ENCODE measurements at places on chromosomes 4 and X.

DNA sequence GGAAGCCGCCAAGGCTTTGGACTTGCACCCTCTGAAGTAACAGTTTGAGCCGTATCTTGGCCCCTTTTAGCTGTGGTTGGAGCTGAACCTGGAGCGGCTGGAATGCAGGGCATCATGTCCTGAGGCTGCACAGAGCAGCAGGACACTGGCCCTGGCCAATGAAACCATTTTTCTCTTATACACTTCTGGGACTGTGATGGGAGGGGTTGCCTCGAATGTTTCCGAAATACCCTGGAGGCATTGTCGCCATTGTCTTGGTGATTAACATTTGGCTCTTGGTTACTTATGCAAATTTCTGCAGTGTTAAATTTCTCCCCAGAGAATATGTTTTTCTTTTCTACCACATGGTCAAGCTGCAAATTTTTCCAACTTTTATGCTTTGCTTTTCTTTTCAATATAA, 137.2 kb downstream of the MAGEC1 start:
- DNase-seq, result no peak

DNA sequence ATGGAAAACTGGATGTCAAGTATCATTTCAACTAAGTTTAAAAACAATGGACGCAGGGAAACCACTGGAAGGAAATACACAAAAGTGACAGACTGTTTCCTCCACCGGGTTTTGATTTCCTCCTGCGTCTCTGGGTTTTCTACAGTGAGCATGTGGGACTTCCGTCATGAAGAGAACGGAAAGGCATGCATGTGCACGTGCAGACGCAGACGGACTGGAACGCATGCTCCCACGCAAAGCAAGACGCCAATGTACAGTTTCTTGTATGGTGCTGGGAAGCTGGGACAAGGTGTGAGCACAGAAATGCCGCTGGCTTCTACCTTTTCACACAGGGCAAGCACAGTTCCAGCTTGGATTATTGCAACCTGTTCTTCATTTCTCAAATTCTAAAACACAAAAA, 30.3 kb upstream of the C4orf50 start:
- no peak for DNase-seq

DNA sequence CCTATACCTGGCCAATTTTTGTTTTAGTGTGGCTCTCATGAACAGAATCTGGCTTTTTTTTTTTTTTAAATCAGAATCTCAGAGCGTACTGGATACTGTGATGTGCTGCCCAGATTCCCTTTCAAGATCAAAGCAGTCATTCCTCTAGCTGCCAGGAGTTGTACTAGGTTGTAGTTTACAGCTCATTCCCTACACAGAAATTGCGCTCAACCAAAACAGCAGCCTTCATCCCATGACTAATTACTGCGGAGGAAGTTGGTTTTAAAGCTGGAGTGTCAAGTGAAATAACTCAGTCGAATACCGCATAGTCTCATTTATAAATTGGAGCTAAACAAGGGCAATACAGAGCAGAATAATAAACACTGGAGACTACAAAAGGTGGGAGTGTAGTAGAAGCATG, 12.2 kb upstream of the TMPRSS11B start:
- DNase-seq, result no peak

GRCh38 chr4:7414736-7415510, 19.8 kb downstream of the PSAPL1 start:
- DNase-seq, result no peak

GRCh38 chrX:151084454-151084853, 91.9 kb upstream of the GPR50 start:
- DNase-seq, result no peak

DNA sequence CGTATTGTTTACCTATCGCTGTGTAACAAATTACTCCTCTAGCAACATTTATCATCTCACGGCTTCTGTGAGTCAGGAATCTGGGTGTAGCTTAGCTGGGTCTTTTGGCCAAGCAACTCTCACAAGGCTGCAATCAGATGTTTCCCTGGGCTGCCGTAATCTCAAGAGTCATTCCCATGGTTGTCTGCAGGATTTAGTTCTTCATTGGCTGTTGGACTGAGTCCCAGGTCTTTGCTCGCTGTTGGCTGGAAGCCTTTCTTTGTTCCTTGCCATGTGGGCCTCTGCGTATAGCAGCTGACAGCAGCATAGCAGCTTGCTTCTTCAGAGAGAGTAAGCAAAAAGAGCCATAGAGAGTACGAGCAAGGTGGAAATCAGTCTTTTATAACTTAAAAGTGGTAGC, 16.8 kb downstream of the POLR2B start:
- peak; percentile 88 for DNase-seq

DNA sequence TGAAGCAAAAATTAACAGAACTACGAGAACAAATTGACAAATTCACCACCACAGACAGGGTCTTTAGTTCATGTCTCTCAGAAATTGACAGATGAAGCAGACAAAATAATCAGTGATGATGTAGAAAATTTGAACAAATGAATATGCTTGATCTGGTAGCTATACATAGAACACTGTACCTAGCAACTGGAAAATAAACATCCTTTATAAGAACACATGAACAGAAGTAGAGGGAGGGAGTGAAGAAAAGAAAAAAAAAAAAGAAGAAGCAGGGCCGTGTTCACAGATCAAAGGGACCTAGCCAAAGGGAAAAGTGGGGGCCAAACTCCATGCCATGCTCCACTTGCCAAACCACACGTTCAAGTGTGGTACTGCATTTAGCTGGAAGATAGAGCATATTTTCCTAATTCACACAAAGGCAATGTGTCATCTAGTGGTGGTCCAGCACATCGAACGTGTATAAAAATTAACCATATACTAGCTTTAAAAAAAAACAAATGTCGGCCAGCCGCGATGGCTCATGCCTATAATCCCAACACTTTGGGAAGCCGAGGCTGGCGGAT, 5.6 kb upstream of the THOC2 start:
- DNase-seq, result no peak

- DNase-seq, result no peak
Observed at GRCh38 chr4:142566243-142566642, 279.9 kb downstream of the INPP4B start.

DNA sequence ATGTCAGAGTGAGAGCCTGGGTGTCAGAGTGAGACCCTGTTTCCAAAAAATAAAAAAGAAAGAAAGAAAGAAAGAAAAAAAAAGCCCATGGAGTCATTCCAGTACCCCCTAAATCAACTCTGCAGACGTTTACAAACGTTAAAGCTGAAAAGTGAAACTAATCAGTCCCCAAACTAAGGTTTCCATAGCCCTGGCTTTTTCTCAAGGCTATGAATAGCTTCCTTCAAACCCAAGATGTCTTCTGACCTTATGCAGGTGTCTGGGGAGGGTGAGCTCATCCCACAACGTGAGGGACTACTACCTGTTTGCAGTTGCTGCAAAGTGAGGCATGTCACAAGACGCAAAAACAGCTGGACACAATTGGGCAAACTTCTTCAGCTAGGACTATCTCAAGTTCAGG, 144.0 kb downstream of the SH3KBP1 start:
- DNase-seq, result no peak

DNA sequence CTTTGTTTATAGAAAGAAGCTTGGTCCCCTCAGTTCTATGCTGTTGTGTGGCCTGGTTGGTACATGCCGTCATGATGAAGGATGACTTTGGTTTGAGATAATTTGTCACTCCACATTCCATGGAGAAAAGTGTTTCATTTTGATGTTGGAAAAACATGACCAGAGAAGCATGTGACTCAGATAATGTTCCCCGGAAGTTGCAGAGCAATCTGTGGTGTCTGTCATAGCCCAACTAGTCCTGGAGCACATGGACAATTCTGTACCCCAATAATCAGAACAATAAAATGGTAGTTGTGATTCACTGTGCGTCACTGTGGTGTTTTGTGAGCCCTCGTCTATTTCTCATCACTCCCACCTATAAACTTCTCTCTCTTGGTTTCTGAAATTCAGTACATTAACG, 85.1 kb downstream of the PDK3 start:
- no peak for DNase-seq

- DNase-seq, result no peak
Observed at GRCh38 chr4:169286562-169287301, 16.0 kb upstream of the SH3RF1 start.

DNA sequence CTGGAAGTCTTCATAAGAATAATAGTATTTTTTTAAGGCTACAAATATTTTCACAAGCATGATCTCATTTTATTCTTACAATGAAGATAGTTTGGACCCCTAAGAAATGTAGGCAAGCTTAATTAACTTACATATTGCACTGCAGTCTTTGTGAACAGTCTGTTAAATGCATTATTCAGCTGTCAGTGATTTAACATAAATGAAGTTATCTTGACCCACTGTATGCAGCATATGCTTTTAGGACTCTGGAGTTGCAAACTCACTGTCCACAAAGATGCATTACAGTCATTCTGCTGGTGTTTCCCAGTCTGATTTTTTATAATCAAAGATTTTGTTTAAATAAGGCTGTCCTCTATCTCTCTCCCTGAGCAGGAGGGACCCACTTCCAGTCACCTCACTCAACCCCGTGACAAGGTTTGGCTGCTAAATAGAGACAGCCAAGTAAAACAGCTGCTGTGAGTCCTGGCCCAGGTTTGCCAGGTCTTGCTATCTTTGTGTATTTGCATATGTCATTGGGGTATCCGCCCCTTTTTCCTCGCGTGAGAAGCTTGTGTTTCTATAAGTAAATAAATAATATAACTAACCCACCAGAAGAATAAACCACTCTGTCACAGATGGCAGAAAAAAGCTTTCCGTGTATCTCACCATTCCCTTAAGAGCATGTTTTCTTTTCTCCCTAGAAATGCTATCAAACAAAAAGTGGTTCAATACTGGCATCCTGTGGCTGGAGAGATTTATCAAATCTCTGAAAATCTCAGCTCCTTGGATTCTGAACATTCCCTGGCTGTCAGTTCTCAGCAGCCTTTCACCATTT, 67.0 kb downstream of the SLC7A11 start:
- DNase-seq, result no peak

- no peak for DNase-seq
Observed at GRCh38 chrX:28609003-28609402, 21.8 kb downstream of the IL1RAPL1 start.
